ENCODE measurements at places on chromosomes 6 and 20. TPM values are rescaled to one million over a fixed set of nuclear protein-coding genes. Genes with fewer than 3 reads are reported as not detected.

Gene CAPN11
- total RNA-seq, result not detected

GRCh38 chr6:906920-907319 is 214.0 kb upstream of the EXOC2 start:
- DNase-seq, result no peak

- DNase-seq, result no peak
These were observed 108.4 kb downstream of the KLHL32 start for GRCh38 chr6:97032955-97033354.

GRCh38 chr6:135310291-135310690 is 129.2 kb downstream of the MYB start:
- DNase-seq, result no peak

- no peak for DNase-seq
These were observed 79.8 kb upstream of the OPRM1 start for GRCh38 chr6:153959276-153959675.

DNA sequence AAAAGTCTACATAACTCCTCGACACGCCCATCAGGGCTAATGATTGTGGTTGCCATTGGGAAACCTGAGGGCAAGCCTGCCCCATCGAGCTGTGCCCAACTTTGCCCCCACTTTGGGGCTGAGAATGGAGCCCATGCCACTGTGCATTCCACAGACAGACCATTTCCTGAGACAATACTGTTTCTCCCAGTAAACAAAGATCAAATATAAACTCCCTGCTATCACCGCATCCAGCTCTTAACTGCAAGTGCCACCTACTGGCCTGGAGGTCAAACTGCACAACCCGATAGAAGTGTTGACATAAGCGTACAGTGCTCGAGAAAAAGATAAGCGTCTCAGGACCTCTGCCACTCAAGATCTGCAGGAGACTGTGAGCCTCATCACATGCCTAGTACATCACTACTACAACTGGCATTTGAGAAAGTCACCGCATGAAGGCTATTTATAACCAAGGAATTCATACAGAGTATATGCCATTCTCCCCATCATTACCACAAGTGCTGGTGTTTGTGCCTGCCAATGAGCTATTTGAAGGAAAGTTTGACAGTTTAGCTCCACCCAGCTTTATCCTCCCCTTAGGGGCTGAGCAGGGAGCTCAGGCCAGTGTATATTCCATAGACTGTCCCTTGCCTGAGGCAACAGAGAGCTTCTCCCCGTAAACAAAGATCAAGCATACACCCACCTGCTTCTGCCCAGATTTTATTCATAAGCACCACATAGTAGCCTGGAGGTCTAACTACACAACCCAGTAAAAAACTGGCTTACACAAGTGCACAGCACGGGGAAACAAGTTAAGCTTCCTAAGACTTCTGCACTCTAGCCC is 4.5 kb upstream of the DEFB126 start:
- DNase-seq, result no peak

Gene LRRC73
- not detected for total RNA-seq

- DNase-seq, result no peak
These were observed 27.4 kb downstream of the ASXL1 start for GRCh38 chr20:32385541-32385940.

Gene LY86
- not detected for total RNA-seq

Gene APCDD1L
- total RNA-seq, result 5.1 TPM

- peak; percentile 73 for DNase-seq
These were observed 65.9 kb downstream of the DLL1 start for GRCh38 chr6:170224694-170225660.

GRCh38 chr6:125477156-125477555 is 175.4 kb upstream of the HDDC2 start:
- no peak for DNase-seq

Gene FOXF2
- total RNA-seq, result 0.75 TPM

Gene RAB23
- 21.5 TPM for total RNA-seq

Data from kidney epithelial cell (primary cell).